Hepatic stellate cell (primary cell): ENCODE measurements at places on chromosomes 7 and 10.
A peak's percentile ranks its signal among the peaks of the same experiment; 100 is the strongest.

GRCh38 chr10:22370320-22370719 is 25.0 kb downstream of the SPAG6 start:
- DNase-seq: no peak

GRCh38 chr10:32169556-32169955 is 113.3 kb upstream of the KIF5B start:
- no peak for DNase-seq

GRCh38 chr10:14009371-14010100 is 321.2 kb downstream of the FRMD4A start:
- DNase-seq: no peak

DNA sequence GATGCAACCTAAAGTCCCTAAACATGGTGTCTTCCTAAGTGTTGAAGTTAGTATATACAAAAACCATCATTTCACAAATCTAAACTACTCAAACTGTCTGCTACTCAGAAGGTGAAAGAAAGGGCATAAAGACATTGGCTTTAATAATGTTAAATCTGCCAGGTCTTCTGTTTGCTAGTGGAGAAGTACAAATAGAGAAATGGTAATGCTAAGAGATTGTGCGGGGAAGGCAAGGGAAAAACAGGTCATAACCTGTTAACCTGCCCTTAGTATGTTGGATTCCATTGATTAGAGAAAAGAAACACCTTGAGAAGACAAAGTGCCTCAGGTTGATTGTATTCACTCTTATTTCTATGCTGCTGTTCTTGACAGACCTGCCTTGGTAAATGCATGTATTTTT is 80.3 kb downstream of the CALD1 start:
- no peak for DNase-seq

DNA sequence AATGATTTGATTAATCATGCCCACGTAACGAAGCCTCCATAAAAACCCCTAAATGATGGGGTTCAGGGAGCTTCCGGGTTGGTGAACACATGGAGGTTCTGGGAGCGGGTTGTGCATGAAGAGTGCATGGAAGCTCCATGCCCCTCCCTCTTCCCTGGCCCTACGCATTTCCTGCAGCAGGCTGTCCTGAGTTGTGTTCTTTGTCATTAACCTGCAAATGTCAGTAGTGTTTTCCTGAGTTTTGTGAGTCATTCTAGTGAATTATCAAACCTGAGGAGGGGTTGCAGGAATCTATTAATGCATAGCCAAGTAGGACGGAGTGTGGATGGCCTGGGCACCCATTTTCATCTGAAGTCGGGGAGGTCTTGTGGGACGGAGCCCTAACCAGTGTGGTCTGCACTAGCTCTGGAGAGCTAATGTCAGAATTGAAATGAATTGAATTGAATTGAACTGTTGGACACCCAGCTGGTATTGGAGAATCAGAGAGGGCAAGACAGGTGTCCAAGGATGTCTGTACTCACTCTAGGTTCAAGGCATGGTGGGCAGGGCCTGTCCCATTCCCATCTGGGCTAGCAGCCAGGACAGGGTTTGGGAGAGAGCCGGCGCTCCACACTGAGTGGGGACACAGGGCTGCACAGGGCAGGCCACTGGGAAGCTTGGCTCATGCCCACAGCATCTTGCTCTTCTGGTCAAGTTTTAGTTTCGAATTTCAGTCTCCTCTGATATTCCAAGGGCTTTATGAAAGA is 22.3 kb upstream of the ARHGAP22 start:
- DNase-seq: no peak

- no peak for DNase-seq
Observed at GRCh38 chr7:70884809-70885208, 247.1 kb upstream of the GALNT17 start.

GRCh38 chr10:33157103-33157502 is 177.4 kb downstream of the NRP1 start:
- DNase-seq: no peak

DNA sequence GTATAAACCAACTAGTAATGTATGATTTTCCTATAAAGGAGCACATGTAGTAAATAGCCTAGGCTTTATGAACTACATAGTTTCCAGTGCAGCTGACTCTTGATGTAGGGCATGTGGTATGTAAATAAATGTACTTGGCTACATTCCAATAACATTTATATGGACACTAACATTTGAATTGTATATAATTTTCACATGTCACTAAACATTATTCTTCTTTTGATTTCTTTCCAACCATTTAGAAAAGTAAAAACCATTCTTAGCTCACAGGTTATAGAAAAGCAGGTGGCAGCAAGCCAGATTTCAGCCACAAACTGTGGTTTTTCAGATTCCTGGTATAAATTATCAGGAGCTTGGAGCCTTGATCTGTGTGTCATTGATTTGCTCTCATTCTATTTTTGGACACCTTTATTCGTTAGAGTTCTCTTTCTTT is 1182.0 kb downstream of the CNTNAP2 start:
- no peak for DNase-seq

DNA sequence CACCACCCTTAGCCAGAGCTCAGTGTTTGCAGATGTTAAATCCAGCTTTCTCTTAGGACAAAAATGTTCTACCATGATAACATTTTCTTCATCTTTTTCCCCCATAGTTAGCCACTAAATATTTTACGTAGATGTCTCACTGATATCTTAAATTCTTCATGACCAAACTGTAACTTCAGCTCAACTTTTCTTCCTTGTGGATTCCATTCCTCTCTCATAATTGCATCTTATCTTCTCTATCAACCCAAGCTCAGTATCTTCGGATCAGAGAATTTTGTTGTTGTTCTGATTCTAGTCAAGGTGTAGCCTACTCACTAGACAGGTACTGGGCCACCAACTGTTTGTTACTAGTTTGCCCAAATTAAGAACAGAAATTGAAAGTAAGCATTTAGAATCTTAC is 60.2 kb downstream of the SHOC2 start:
- DNase-seq: no peak

DNA sequence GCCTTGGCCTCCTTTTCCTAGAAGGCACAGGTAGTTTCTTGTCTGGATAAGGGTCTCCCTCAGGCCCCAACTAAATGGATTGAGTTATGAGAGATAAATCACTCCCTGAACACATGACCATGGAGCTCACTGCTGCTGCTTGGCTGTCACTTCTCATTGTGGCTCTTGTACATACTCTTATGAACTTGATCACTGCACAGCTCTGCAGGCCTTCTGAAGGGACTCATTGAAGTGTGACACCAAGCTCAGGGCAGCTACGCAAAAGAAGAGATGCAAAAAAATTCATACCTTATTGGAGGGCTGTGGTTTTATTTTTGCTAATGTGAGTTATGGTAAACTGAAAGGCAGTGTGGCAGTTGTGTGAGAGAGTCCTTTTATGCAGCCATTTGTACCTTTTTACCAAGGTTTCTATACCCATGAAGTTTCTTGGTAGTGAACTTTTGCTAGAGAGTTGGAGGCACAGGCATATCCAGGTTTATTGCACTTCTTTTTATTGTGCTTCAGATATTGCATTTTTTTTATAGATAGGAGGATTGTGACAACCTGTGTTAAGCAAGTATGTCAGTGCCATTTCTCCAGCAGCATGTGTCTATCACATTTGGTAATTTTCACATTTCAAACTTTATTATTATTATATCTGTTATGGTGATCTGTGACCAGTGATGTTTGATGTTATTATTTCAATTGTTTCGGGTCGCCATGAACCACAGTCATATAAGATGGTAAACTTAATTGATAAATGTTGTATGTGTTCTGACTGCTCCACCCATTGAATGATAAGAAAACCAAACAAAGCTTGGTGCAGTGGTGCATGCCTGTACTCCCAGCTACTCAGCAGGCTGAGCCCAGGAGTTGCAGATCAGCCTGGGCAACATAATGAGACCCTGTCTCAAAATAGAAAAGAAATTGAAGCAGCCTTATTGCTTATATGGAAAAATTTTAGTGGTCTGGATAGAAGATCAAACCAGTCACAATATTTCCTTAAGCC is 100.6 kb downstream of the LRRC4 start:
- DNase-seq: no peak

- DNase-seq: peak; percentile 2
Observed at GRCh38 chr7:25454562-25455041, 226.3 kb upstream of the NPVF start.

DNA sequence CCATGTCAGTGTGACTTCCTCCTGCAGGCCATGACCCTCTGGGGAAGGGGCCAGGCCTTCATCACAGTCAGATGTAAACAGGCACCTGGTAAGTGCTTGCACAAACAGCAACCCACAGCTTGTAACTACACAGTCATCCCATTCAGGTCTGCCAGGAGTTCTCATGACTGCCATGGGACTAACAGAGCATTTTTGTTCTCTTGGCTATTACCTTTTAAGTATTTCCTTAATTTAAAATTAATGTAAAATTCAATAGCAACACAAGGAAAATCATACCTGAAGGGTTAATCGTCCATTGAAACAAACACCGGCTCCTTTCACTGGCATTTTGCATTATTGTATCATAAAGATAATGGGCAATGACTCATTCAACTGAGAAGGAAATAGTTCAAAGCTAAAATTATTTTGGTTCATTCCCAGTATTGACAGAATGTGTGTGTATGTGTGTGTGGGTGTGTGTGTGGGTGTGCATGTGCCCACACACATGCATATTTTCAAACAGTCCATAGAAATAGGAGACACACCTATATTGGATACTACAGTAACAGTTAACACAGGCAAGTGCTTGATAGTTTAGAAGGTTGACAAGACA is 307.9 kb downstream of the WDR11 start:
- DNase-seq: no peak

DNA sequence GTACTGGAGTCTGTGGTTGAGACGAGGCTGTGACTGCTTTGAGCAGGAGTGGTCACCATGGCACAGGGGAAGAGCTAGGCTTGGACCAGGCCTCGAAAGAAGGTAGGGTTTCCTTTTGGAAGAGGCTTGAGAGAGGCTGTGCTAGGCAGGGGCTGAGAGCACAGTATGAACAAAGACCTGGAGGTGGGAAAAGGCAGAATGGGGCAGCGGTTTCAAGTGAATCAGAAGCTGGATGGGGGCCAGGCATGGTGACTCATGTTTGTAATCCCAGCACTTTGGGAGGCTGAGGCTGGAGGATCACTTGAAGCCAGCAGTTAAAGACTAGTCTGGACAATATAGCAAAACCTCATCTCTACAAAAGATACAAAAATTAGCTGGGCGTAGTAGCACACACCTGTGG is 65.9 kb downstream of the CLIP2 start:
- DNase-seq: peak; percentile 79

GRCh38 chr7:9921326-9921725 is 1052.3 kb upstream of the PHF14 start:
- no peak for DNase-seq

GRCh38 chr10:52658112-52658511 is 114.5 kb downstream of the MBL2 start:
- DNase-seq: no peak

DNA sequence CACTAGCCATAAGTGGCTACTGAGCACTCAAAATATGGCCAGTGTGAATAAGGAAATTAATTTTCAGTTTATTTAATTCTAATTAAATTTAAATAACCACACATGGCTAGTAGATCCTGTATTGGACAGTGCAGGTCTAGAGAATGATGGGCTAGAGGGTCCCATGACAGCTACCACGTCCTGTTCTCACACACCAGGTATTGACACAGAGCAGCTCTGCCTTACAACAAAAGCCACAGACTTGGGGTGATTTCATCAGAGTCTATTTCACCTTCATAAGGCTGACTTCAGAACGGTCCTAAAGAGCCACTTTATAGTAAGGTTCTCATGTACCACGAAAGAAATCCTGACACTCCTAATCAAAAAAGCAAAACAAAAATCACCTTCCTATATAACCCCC is 111.3 kb downstream of the UBE2H start:
- DNase-seq: no peak

GRCh38 chr10:124059551-124059950 is 33.8 kb downstream of the CHST15 start:
- no peak for DNase-seq

- DNase-seq: no peak
Observed at GRCh38 chr10:126673565-126673964, 3.1 kb upstream of the C10orf90 start.

DNA sequence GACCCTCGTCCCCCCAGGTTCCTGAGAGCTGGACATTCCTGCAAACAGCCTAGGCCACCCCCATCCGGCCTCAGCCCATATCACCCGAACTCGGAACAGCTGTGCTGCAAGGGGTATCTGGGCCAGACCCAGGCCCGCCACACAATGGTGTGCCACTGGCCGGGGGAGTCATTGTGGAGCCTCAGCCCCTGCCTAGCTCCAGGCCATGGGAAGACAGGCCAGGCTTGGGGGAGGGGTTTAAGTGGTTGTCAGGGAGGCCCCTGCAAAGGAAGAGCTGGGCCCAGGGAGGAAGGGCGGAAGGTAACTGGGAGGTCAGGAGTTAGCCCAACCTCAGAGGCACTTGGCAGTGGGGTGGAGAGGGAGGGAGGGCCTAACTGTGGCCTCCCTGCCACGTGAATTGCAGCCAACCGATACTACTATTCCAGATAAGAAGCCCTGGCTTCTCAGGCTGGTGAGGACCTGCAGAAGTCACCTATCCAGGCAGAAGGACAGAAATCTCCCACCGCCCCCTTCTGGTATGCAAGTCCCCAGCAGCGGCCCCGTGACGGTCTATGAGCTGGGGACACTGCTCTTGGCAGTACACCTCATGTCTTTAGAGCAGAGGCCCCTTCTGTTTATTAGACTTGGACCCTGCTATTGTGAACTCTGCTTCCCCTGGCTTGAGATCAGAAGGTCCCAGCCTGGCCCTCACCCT is 26.8 kb downstream of the VSIR start:
- DNase-seq: no peak

GRCh38 chr7:118974836-118975235 is 750.3 kb downstream of the ANKRD7 start:
- no peak for DNase-seq

DNA sequence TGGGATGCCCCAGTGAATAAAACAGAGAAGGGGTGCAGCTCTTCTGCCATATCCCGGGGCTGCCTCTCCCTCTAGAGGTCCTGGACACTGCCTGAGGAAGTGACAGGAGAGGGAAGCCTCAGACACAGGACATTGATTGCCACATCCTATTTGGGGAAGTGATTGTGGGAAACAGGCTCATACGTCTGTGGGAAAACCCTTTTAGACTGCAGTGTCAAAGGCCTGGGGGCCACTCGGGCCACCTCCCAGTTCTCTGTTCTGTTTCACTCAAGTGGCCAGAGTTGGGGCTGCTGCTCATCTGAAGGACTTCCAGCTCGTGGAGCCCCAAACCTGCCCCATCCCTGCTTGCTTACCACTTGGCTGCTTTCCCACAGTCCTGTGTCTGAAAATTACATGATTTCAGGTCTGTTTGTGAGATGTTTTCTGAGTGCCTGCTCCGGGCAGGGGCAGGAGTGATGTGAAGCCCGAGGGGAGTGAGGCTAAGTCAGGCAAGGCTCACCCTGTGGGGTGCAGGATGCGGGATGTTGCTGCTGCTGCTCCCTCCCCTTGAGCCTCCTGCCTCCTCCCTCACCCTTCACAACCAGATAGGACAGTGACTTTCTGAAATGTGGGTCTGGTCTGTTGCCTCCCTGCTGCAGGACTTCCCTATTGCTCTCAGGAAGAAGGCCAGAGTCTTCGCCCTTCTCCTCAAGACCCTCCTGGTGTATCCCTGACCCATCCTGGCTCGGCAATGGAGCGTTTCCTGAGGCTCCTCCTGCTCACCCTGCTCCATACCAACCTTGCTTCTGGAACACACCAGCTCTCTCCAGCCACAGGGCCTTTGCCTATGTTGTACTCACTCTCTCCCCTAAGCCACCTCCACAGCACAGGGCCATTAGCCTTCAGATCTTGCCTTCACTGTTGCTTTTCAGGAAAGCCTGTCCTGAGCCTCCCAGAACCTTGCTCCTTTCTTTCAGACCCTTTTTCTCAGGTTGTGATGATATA is 58.4 kb downstream of the NEURL1 start:
- DNase-seq: no peak
